NCI-H1092 treated with DMSO at 0.1 percent for 48 hours (cell line): ENCODE measurements at places on chromosomes 6 and 20.

DNA sequence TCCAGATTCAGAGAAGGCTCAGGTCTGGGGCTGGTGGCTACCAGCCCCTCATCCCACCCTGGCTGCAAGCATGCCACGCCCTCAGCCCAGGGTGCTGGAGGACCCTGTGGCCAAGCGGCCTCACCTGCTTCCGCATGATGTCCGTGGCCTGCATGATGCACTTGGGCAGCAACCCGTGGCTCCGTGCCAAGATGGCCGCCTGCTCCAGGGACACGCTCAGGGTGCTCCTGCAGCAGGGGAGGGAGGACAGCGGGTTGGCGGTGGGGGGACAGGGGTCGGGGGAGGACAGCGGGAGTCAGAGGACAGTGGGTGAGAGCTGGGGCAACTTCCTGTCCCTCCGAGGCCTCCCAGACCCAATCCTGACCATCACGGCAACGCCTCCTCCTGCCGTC, 200.1 kb downstream of the PREX1 start:
- no peak for DNase-seq

DNA sequence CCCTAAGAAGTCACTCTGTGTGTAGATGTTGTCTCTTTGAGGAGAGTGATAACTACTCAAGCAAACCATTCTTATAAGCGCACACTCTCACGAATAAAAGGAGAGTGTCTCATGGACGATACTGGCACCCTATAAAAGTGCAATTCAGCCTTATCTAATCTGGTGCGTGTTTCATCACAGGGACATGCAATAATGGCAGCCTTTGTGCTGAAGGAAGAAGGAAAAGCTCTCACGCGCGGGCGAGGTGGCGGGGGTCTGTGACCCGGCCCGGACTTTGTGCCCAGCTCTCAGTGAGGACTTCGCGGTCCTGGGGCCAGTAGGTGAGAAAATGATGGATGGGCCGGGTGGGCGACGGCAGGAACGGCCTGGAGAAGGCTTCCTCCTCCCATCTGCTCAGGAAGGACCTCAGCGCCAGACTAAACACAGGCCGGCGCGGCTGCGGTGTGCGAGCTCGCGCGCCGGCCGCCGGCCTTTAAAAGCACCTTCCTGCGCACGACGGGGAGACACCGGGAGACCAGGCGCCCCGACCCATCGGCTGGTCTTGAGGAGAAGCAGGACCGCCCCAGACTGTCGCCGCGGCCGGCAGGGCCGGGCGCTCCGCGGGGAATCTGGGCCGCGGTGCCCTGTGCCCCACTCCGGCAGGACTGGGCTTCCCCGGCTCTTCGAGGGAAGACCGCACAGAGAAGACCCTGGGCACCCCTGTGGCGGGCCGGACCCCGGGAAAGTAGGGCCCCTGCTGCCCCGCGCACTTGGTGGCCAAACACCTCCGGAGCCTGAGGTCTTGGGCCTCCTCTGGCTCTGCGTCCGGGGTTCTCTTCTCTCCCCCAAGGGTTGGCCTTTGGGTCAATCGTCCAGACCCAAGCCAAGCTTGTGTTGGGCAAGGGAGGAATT, 8.3 kb upstream of the FOXC1 start:
- no peak for DNase-seq

- DNase-seq, result no peak
Observed at GRCh38 chr20:59994697-59995122, 36.5 kb downstream of the CDH26 start.

DNA sequence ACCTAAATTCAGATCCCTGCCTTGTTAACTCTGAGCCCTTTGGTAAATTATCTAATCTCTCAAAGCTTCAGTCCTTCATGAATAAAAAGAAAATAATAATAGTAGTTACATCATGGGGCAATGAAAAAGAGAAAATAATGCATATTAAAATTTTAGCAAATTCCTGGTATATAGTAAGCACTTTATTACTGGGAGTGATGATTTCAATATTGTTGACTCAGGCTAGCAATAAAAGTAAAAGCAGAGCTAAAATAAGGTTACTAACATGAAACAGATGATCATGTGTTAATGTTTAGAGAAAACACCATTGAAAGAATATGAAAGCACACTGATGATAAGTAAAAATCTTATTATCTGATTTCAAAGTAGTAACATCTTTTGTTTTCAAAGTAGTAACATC, 13.6 kb downstream of the GINS1 start:
- no peak for DNase-seq

DNA sequence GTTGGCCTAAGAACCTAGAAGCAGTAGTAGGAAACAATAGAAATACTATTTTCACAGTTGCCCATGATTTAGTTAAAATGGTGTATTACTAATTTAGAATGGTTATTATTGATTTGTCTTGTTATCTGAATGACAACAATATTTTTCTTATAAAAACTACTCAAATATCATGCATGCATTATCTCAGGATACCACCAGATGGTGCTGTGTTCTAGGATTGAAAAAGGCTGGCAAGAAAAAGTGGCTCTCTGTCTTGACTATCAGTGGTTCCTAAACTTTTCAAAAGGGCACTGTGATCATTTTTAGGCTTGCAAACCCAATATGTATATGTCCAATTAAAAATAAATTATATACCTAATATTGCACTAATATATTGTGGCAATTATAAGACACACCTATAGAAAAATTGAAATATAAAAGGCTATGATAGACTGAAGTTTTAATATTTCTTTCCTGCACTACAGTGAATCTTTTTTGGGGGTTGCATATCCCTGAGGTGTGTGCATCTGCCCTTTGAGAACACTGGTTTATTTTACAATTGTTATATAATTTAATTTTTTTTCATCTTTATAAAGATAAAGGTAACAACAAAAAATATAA, 131.7 kb upstream of the MLIP start:
- DNase-seq, result no peak

GRCh38 chr20:47850146-47850545, 64.9 kb upstream of the SULF2 start:
- DNase-seq, result no peak

- no peak for DNase-seq
Observed at GRCh38 chr6:26321005-26321404, 44.0 kb upstream of the BTN3A2 start.

DNA sequence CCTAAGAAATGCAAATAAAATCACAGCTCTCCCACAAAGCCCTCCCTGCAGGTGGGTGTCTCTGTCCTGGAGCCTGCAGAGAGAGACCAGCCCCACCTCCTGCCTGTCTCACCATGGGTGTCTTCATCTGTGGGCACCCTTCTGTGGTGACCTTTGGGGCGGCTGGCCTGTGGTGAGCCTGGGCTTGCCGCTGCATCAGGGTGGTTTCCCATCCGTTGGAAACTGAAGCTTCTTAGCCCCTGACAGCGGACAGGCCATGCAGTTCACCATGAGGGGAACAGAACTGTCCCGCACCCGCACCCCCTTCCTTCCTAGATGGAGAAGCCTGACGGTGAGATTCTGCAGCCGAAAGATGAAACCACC, 42.3 kb upstream of the FRMD1 start:
- no peak for DNase-seq

GRCh38 chr6:4192173-4192572, 56.8 kb upstream of the ECI2 start:
- no peak for DNase-seq

DNA sequence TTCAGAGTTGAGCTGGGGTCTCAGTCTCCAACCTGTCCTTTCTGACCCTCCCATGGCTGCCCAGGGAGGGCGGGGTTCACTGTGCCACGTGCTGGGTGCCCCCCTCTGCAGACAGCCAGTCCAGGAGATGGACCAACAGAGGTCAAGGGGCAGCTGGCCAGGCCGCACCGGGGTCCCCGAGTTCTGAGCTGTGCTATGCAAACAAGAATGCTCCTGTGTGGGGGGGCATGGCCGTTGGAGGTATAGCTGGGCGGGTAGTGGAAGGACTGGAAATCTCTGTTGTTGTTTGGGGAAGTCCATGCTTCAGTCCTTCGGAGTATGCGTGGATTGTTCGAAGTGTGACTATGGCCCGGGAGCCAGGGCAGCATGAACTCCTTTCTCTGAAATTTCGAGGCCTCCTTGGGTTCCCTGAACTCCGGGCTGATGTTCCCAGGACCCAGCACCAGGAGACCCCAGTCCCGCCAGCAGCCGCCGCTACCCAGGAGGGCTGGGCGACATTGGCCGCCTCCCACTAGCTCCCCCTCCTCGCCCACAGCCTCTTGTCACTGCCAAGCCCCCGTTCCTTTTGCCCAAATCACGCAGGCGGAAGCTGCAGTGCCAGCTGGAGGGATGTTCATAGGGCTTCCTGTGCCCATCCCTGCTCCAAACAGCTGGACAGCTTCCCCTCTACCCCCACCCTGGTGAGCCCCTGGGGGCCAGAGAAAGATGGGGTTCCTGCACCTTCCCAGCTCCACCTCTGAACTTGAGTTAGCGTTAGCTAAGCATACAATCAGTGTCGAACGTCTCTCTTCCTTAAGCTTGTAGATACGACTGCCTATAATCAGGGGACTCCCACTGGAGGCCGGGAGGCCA, 126.6 kb downstream of the TAF4 start:
- no peak for DNase-seq

DNA sequence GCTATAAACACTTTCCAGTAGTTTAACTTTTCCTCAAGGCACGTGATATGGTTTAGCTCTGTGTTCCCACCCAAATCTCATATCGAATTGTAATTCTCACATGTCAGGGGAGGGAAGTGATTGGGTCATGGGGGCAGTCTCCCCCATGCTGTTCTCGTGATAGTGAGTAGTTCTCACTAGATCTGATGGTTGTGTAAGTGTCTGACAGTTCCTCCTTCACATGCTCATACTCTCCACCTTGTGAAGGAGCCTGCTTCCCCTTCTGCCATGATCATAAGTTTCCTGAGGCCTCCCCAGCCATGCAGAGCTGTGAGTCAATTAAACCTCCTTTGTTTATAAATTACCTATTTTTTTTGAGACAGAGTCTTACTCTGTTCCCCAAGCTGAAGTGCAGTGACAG, 127.9 kb downstream of the DTNBP1 start:
- no peak for DNase-seq

GRCh38 chr6:154898821-154899220, 96.3 kb upstream of the TIAM2 start:
- DNase-seq, result no peak

GRCh38 chr20:11564491-11564890, 353.2 kb upstream of the BTBD3 start:
- DNase-seq, result no peak

DNA sequence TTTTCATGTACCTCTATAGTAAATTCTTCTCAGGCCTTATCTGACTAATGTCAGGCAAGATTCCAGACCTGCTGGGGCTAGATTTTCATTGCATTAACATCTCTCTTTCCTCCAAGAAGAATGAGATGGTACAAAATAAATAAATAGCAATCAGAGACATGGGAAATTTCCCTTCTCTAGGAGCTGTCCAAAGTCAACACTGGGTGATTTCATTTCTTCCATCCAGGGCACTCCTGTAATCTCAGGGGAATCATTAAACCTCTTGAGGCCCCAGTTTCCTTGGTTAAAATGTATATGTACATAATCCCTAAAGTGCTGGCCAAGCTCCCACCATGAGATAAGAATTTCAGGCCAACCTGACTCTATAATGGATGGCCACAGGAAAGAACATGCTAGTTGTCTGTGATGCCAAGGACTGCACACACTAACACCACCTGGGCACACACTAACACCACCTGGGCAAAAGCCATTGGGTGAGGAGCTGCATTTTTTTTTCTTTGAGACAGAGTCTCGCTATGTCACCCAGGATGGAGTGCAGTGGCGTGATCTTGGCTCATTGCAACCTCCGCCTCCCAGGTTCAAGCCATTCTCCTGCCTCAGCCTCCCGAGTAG, 912 bp downstream of the IL17F start:
- DNase-seq, result peak; percentile 27

GRCh38 chr6:15355683-15356099, 109.8 kb downstream of the JARID2 start:
- no peak for DNase-seq

DNA sequence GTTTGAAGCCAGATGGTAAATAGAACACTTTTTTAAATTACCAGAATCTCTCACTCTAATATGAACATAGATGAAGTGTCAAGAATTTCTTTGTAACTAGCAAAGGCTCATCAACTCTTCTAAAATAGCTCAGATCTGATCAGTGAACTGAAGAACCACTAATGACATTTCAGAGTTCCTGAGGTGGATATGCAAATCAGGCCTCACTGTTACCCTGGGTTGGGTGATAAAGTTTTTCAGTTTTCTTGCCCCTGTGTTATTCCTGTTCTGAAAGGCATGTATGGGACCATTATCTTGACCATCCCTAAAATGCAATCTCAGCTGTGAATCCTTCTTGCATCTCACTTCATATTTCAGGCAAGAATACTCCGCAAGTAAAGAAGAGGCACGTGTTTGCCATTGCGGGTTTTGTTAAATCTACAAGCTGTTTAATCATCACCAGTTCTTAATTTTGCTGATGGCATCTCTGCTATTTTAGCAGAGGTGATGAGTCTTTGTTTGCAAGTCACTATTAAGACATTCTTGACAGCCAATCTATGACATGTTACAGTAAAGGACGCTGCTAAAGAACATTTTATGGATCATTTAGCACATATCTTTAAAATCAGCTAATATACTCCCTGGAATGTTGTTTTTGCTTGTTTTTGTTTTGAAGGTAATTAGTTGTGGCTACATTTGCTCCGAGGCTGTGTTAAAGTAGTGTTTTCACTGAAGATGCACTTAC, 47.9 kb downstream of the KHDC1L start:
- no peak for DNase-seq

- no peak for DNase-seq
Observed at GRCh38 chr20:32600681-32601237, 15.6 kb upstream of the NOL4L start.

DNA sequence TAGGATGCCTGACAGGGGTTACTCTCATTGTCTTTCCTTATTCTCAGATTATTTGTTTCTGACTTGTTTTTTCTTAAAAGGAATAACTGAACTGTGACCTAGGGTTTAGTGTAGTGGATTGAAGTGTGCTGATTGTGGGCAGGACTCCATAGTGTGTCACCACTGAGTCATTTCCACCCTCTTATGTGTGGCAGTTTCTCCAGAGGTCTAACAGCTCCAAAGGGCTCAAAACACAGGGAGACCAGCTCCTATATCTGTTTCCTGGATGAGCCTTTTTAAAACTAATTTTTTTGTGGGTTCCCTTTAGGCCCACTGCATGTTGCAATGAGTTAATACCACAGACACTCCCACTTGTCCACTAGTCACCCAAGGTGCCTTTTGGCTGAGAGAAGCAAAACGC, 951.1 kb upstream of the ADGRB3 start:
- DNase-seq, result no peak

- no peak for DNase-seq
Observed at GRCh38 chr6:108966251-108966650, 118.0 kb downstream of the ARMC2 start.

GRCh38 chr6:12029979-12030737, 18.0 kb downstream of the HIVEP1 start:
- DNase-seq, result no peak

DNA sequence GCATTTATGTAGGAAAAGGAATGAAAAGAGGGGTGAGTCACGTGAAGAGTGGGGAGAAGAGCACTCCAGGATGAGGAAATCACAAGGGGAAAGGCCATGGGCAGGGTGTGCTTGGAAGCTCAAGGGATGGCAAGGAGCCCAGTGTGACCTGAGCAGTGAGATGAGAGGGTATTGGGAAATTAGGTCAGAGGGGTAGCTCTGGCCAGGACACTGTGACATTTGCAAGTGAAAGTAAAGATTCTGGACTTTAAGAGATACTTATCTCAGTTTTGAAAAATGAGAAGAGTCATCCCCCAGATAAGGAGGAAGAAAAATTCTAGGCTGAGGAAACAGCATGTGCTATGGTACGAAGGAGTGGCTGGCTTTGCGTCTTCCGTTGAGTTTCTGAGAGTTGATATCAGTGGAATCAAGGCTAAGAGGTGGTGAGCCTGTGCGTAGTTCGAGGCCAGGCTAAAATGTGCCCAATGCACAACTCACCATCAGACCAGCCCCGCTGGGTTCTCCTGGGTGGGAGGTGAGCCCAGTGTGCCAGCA, 79.9 kb downstream of the GCLC start:
- DNase-seq, result no peak

- DNase-seq, result no peak
Observed at GRCh38 chr20:20791664-20792568, 79.5 kb upstream of the RALGAPA2 start.
